ENCODE measurements at places on chromosomes 3 and 15.

GRCh38 chr3:46737329-46737731 is 19.7 kb upstream of the PRSS50 start:
- no peak for DNase-seq

GRCh38 chr15:63998489-63998888 is 47.8 kb downstream of the DAPK2 start:
- no peak for DNase-seq

DNA sequence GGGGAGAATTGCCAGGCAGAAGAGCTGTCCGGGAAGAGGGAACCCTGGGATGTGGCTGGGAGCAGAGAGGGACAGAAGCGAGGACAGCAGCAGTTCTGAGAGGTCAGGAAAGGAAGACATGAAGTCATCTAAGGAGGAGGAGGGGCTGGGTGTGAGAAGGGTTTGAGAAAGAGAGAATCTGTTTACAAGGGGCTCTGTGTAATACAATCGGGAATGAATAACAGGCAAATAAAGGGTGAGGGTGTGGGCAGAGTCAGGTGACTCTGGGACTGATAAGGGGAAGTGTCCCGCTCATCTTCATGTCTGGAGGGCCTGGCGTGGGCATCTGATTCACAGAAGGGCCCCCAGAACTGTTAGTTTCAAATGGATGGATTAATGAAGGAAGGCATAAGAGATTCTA is 191.3 kb downstream of the XXYLT1 start:
- DNase-seq, result no peak

DNA sequence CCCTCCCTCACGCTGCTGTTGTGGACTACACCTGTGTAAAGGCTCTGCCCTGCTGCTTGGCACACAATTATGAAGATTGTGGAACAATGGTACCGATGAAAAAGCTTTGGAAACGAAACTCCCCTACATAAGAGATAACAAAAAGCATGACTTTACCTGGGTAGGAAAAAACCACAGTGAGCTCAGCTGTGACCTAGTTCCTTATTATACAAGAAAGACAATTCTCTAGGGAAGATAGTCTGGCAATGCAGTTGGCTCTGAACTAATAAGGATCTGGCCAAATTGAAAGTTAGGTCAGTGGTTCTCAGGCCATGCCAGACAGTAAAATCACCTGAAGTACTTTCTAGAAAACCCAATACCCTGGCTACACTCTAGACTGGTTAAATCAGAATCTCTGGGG is 16.1 kb downstream of the CLEC3B start:
- DNase-seq, result no peak

GRCh38 chr3:70789878-70790277 is 477.4 kb upstream of the MDFIC2 start:
- no peak for DNase-seq
